ENCODE measurements at places on chromosomes 5 and 9.

DNA sequence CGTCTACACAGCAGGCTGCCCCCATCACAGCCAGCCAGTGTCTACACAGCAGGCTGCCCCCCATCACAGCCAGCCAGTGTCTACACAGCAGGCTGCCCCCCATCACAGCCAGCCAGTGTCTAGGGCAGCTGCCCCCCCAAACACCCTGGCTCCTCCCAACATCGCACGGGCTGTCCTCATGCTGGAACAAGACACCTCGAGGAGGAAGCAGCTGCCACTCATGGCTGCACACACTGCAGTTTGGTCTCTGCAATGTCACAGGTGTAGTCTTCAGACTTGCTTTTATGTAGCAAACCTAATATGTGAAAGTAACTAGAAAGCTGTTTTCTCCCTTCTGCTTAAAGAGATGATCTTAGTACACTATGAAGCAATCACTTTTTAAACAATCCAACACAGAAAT is 9.7 kb downstream of the LRRC14B start:
- no peak for DNase-seq

DNA sequence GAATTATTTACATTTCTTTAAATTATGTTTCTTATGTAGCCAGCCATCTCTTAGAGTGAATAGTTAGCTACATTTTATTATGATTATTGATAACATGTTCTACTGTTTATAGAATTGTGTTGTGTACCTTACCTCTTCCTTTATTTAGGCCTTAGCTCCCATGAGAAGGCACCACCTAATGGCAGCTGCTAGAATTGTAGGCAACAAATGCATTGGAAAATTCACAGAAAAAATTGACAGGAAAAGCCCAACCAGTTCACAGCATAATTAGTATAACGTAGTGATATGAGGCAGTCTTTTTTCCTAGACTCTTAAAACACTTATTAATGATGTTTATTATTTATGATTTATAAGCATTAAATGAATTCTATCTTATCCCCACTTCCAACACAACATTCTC is 175.8 kb downstream of the WDR70 start:
- DNase-seq: no peak

- no peak for DNase-seq
Observed at GRCh38 chr9:117823576-117823975, 119.4 kb downstream of the TLR4 start.

GRCh38 chr5:66306105-66306843 is 162.2 kb downstream of the SREK1 start:
- DNase-seq: peak; percentile 47

DNA sequence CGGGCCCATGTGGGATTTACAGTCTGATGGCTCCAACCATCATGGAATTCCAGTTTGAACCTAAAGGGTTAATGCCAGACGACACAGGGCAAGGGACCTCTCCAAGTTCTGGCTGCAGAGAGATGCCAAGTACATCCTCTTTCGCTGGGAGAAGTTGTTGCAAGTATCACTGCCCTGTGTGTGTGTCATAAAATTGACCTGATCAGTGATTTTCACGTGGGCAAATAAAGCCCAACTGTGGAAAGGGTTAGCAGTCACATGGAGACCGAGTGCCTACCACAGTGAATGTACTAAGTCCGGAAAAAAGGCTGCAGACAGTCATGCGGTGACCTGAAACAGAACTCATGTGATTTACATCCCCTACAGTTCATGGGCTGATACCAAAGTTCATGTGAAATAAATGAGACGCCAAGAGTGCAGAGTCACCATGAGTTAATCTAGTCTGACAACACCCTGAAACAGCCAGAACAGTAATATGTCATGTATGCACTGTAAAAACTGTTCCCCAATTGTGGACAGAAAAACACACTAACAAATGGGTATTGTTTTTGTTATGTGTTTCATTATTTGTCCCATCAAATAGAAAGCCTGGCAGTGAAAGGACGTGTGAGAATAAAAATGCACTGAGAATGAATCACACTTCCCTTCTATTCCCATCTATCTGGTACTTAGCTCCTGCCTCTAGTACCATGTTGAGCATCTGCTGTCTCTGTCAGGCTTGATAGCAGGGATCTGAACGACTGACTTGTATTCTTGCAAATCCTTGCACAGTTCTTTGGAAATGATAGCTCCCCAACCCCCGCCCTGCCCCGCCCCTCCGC is 115.7 kb downstream of the SUSD1 start:
- DNase-seq: peak; percentile 13
